Stimulated activated CD4-positive, alpha-beta T cell treated with anti-CD3 and anti-CD28 coated beads, Interleukin-15, amount 100 ng/mL, for 1 hour (primary cell): ENCODE measurements at places on chromosomes 13 and 19.

DNA sequence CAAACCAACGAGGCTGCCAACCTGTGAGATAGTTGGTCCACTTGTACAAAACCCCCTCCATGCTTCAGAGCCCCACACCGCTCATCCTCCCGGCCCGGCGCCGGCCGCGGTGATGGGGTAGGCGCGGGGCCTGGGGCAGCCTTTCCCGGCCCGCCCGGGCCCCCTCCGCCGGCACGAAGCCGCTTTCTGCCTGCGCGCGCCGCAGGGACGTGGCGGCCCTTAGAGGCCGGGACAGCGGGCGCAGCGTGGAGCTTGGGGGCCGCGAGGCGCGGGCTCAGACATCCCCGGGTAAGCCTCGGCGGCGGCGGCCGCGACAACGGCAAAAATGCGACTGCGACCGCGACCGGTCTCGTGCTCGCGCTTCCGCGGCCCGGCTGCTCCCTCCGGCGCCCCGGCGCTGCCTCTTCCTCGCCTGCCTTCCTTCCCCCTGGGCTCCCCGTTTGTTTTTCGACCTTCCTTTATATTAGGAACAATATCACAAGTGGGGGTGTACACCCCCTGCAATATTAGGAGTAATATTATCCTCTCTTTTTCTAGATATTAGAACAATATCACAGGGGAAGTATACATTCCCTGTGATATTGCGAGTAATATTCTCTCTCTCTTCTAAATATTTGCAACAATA lies 53.9 kb upstream of the CEACAM21 start:
- DNase-seq, result peak; percentile 15

GRCh38 chr19:34120846-34121639 lies 51.3 kb upstream of the LSM14A start:
- peak; percentile 39 for DNase-seq

GRCh38 chr13:44857061-44857460 lies 132.2 kb downstream of the NUFIP1 start:
- no peak for DNase-seq

- DNase-seq, result no peak
Measured at GRCh38 chr19:19493841-19494546, 21.4 kb downstream of the TSSK6 start.

GRCh38 chr13:34246511-34246910 lies 428.6 kb downstream of the RFC3 start:
- DNase-seq, result no peak

GRCh38 chr13:30038884-30039283 lies 188.5 kb upstream of the UBL3 start:
- DNase-seq, result no peak
